ENCODE measurements at places on chromosomes 11 and 22. TPM values are rescaled to one million over a fixed set of nuclear protein-coding genes. Genes with fewer than 3 reads are reported as not detected.
A peak's percentile ranks its signal among the peaks of the same experiment; 100 is the strongest.

DNA sequence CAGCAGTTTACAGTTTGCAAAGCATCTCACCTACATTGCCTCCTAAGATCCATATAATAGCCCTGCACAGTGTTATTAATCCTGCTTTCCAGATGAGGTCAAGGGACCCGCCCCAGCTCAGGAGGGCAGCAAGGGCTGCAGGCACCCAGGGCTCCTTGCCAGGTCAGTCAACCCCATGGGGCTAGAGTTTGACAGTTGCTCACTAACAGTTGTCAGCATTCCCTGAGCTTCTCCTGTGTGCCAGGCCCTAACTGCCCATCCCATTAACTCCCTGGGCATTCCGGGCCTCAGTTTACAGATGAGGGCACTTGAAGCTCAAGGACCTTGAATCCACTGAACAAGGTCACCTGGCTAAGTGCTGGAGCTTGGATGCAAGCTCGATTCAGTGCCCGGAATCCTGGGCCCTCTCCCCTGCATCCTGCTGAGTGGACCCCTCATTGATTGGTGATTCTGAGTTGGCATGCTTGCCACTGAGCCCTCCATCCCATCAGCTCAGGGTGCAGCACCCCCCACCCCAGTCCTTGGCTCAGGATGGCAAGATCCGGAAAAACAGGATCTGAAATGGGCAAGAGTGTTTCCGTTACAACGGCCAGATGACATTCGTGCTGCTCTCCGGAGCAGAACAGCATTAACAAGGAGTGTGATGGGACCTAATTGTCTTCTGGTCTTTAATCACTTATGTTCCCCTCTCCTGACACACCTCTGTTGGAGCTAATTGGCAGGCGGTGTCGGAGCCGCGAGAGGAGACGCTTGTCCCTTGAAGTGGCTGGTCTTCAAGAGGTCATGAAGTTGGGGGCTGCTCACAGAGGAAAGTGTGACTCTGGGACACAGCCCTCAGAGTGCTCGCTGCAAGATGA lies 87.4 kb upstream of the SHISAL1 start:
- no peak overlapping the region for H3K4me3 ChIP-seq
- no peak overlapping the region for H3K27ac ChIP-seq
- H3K4me1 ChIP-seq: peaks cover 29% of the 10 kb centered on the region
- H3K36me3 ChIP-seq: no peaks in the 10 kb centered on the region
- no peak for DNase-seq

DNA sequence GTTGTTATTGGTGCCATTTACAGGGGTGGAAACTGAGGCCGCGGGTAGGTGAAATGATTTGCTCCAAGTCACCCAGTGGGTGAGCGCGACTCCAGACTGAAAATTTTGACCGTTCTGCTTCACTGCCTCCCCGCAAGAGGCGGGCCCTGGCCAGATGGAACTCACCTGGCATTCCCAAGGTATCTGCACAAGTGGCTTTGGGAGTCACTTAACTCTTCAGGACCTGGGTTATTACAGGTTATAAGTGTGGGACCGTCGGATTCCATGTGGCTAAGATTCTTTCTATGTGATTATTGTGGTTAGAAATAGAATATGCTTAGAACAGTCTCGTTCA lies 598 bp downstream of the CABIN1 start:
- H3K4me1 ChIP-seq: peaks cover 12% of the 10 kb centered on the region
- H3K4me3 ChIP-seq: peak overlapping the region; percentile 99
- peak overlapping the region; percentile 90 for H3K27ac ChIP-seq
- no peaks in the 10 kb centered on the region for H3K36me3 ChIP-seq
- no peak for DNase-seq

- peaks cover 4% of the 10 kb centered on the region for H3K4me1 ChIP-seq
- H3K4me3 ChIP-seq: peak overlapping the region; percentile 36
- peaks cover 21% of the 10 kb centered on the region for H3K27me3 ChIP-seq
- H3K36me3 ChIP-seq: no peaks in the 10 kb centered on the region
These were observed 13.1 kb downstream of the B3GNT6 start for GRCh38 chr11:77047007-77047927.

SSTR3 gene
- not detected for total RNA-seq

DNA sequence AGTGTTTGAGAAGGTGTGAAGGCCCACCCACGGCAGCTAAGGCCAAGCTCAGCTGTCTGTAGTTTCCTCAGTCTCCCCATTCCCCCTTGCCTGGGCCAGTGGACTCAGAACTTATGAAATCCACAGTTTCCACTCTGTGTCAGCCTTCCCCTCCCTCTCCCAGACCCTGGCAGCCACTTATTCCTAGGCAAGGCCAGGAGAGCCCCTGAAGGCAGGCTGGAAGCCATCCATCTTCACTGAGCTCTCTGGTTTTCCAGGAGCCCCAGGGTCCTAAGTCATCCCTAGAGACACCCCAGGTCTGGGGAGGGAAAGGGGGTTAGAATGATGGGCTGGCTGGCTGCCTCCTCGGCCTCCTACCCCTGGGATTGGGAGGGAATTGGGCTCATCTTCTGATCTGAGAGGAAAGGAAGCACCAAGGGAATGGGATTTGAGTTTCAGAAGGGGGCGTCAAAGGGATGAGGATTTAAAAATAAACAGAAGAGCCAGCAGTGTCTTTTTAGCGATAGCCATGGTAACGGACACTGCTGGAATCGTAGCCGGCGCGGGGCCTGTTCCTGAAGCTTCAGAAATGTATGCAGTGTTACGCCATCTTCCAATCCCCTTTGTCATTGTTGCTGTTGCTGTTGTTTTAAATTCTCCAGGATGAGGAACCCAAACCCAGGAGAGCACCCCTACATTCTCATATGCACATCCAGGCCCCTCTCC lies 561.1 kb upstream of the CADM1 start:
- H3K4me1 ChIP-seq: peaks cover 16% of the 10 kb centered on the region
- peak; percentile 80 for DNase-seq
- H3K27ac ChIP-seq: peak overlapping the region; percentile 45
- H3K36me3 ChIP-seq: no peaks in the 10 kb centered on the region

VPREB1 gene
- 0.18 TPM for total RNA-seq

GRCh38 chr11:47533690-47534151 lies 19.2 kb downstream of the CELF1 start:
- peaks cover 9% of the 10 kb centered on the region for H3K36me3 ChIP-seq
- H3K4me3 ChIP-seq: no peak overlapping the region
- H3K27me3 ChIP-seq: no peaks in the 10 kb centered on the region
- no peak for DNase-seq
- H3K27ac ChIP-seq: no peak overlapping the region

DNA sequence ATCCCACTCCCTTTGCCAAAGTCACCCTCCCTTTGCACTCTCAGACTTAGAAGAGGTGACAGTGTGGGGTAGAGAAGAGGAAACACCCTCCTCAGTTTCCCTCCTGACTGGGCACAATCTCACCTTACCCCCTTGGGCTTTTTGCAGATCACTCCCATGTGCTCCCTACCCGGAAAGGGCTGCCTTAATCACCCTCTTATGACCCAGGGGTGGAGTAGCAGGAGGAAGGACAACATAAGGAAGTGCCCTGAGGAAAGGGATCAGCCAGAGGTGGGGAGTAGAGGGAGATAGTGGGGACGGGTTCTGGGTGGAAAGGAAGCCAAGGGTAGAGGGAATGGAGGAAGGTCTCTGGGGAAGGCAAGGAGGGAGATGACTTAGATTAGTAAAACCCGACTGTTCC lies 52.0 kb downstream of the NRXN2 start:
- H3K4me1 ChIP-seq: peaks cover 12% of the 10 kb centered on the region
- H3K36me3 ChIP-seq: no peaks in the 10 kb centered on the region
- DNase-seq: no peak

DNA sequence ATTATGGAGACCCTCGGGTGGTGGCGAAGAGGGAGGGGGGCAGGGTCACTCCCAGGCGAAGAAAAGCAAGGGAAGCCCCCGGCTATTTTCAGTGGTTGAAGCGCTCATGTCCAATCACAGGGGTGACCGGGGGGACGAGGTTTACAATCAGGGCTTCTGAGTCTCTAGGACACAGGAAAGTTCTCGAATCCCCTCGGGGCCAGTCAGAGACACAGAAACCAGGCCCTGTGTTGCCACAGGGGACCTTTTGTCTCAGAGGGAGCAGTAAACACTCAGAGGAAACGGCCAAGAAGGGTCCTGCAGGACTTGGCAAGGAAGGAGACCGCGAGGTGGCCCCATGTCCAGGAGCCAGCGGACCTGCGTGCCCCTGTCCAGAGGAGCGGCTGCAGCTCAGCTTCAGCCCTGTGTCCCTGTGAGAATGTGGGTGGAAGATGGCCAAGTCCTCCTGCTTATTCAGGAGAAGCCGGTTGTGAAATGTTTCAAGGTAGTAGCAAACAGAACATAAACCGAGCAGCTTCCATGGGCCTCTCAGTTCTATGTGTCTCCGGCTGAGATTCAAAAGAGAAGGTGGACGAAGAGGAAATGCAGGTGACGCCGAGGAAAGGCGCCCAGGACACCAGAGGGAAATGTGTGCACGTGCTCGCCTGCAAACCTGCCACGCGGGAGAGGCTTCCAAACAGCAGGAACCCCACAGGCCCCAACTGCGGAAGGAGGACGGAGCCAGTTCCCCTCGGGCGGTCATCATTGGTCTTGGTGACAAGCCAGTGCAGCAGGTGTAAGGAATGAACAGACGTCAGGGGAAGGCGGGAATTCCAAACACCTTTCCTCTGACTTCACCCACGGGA lies 357.6 kb downstream of the BRD1 start:
- H3K4me3 ChIP-seq: no peak overlapping the region
- peaks cover 8% of the 10 kb centered on the region for H3K27me3 ChIP-seq
- H3K4me1 ChIP-seq: no peaks in the 10 kb centered on the region
- H3K36me3 ChIP-seq: no peaks in the 10 kb centered on the region
- H3K27ac ChIP-seq: no peak overlapping the region
- DNase-seq: no peak

MOGAT2 gene
- not detected for total RNA-seq

PATE4 gene
- total RNA-seq: not detected
